ENCODE measurements at places on chromosomes 1 and 21. TPM values are rescaled to one million over a fixed set of nuclear protein-coding genes. Genes with fewer than 3 reads are reported as not detected.

Gene BNIPL
- total RNA-seq, result 1.5 TPM

Gene GJA8
- not detected for total RNA-seq

Gene CACNA1S
- total RNA-seq, result 0.08 TPM

Gene AIRE
- not detected for total RNA-seq

DNA sequence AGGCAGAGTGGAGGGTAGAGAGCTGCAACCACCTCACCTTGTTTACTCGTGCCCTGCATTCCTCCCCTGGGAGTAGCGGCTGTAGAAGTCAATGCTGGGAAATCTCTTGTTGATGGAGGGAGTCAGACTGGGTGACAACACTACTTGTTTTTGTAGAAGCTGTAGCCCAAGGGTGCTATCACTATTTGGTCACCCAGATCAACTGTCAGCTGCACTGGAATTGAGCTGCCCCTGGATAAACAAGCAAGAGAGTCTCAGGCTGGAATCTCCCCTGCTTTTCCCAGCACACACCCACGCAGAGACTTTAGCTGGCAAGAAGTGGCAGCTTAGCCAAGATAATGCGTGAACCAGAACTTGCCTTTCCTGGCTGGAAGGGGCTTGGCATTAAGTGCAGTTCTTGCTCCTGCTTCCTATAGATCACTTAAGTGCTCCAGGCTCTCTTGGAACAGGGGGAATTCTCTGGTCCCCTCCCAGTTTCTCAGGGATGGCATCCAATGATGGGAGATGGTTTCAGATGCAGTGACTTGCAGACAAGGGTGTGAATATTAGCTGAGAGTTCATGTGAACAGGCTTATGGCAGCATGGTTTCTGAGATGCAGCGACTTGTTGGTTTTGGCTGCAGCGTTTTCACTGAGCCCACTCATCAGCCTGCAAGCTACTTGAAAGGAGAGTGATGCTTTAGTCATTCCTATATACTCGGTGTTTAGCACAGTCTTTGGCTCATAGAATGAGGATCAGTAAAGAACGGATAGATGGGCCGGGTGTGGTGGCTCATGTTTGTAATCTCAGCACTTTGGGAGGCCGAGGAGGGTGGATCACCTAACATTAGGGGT lies 16.8 kb downstream of the ATP2B4 start:
- peaks cover 2% of the 10 kb centered on the region for H3K27me3 ChIP-seq
- DNase-seq, result no peak
- H3K36me3 ChIP-seq, result peaks cover 15% of the 10 kb centered on the region
- H3K4me3 ChIP-seq, result no peak overlapping the region
- no peak overlapping the region for H3K27ac ChIP-seq

DNA sequence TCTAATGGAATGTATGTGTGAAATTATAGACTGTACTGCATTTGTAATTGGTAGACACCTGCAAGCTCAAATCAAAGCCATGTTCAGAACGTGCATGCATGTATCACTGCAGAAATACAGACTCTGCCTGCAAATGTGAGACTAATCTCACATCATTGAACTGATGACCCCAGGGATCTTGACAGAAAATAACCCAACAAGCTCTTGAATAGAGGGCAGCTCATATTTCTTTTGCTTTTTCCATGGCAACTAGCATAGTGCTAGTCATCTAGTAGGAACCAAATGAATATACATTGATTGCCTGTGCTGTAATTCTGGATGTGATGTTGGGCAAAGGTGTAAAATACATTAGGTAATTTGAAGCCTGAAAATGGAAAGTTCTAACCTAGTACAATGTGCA lies 62.4 kb downstream of the PTPRC start:
- H3K36me3 ChIP-seq, result no peaks in the 10 kb centered on the region
- H3K27me3 ChIP-seq, result no peaks in the 10 kb centered on the region
- no peaks in the 10 kb centered on the region for H3K4me1 ChIP-seq
- H3K27ac ChIP-seq, result no peak overlapping the region
- no peak for DNase-seq

- H3K4me1 ChIP-seq, result no peaks in the 10 kb centered on the region
- H3K36me3 ChIP-seq, result peaks cover 9% of the 10 kb centered on the region
- H3K4me3 ChIP-seq, result no peak overlapping the region
- H3K27me3 ChIP-seq, result peaks cover 3% of the 10 kb centered on the region
- no peak overlapping the region for H3K27ac ChIP-seq
Observed at GRCh38 chr1:2095981-2096736, 45.9 kb downstream of the PRKCZ start.

GRCh38 chr1:226134170-226135058 lies 52.1 kb downstream of the ACBD3 start:
- no peak for DNase-seq
- H3K4me3 ChIP-seq, result peak overlapping the region; percentile 4
- H3K27ac ChIP-seq, result no peak overlapping the region
- H3K36me3 ChIP-seq, result no peaks in the 10 kb centered on the region

- H3K4me3 ChIP-seq, result no peak overlapping the region
- H3K27me3 ChIP-seq, result no peaks in the 10 kb centered on the region
- peaks cover 16% of the 10 kb centered on the region for H3K36me3 ChIP-seq
- no peak overlapping the region for H3K27ac ChIP-seq
Observed at GRCh38 chr1:147652306-147652705, 18.0 kb downstream of the ACP6 start.

GRCh38 chr1:52552505-52553361 lies at the start of gene TUT4:
TUT4 (minus strand) TSS chr1:52553092; CDS start chr1:52526280, 26,812 bp downstream.
- peak within 1 kb of the TSS; percentile 93 for H3K27ac ChIP-seq
- DNase-seq, result peak; percentile 84
- H3K36me3 ChIP-seq, result no peaks in the 10 kb centered on the region

GRCh38 chr1:207941665-207942064 lies 30.7 kb upstream of the CD34 start:
- H3K4me1 ChIP-seq, result peaks cover 14% of the 10 kb centered on the region
- H3K27ac ChIP-seq, result no peak overlapping the region
- H3K4me3 ChIP-seq, result no peak overlapping the region
- no peak for DNase-seq

DNA sequence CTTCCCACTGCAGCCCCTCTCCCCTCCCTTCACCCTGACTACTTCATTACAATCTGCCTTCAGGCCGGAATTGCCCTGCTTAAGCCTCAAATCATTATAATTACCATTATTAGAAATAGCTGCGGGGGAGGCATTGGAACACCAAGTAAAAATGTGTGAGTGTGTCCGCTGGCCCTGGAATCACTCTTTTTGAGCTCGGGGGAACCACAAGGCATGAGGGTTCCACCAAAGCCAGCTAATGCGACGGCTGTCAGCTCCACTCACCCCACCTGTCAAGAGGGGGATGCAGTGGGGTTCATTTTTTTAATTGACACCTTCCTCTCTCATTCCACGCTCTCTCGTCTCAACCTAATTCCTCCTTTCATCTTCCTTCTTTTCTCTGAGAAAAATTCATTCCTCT lies 177.2 kb downstream of the PBX1 start:
- H3K4me1 ChIP-seq, result no peaks in the 10 kb centered on the region
- no peak overlapping the region for H3K4me3 ChIP-seq
- H3K27ac ChIP-seq, result no peak overlapping the region
- no peaks in the 10 kb centered on the region for H3K27me3 ChIP-seq
- no peaks in the 10 kb centered on the region for H3K36me3 ChIP-seq
- DNase-seq, result no peak

- DNase-seq, result no peak
- peaks cover 5% of the 10 kb centered on the region for H3K4me1 ChIP-seq
Observed at GRCh38 chr1:190847166-190847565, 369.5 kb upstream of the BRINP3 start.

DNA sequence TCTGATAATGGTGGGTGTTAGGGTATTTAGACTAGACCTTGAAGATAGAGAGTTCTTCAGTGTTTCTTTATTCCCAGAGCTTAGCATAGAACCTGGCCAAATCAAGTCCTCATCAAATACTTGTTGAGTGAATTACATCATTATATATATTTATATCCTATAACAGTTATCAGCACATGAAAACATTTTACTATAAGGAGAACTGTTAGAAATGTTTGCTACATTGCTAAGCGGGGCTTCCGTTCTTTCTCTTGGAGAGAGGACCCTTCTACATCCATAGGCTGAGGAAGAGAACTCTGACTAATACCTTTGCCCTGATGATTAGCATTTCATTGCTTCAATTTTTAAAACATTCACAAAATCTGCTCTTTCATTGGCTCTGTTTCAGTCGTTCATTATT lies 66.5 kb upstream of the NBL1 start:
- no peaks in the 10 kb centered on the region for H3K27me3 ChIP-seq
- H3K27ac ChIP-seq, result no peak overlapping the region
- H3K36me3 ChIP-seq, result no peaks in the 10 kb centered on the region
- H3K4me1 ChIP-seq, result no peaks in the 10 kb centered on the region
- no peak for DNase-seq

DNA sequence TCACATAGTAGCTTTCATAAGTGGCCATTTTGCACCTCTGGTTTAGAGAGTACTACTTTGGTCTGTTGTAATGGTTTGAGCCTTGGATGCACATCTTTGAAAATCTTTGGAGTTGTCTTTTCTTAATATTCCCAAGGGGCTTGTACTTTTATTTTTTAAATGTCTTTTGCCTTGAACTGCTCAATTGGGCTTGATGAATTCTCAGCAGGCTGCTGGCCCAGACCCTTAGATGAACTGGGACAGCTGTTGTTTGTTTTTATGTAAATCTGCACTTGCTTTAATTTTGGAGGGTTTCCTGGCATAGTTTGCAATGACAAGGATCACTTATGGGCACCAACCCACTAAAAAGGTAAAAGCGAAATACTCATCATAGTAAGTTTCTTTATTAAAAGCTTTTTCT lies 24.9 kb downstream of the NGF start:
- no peak overlapping the region for H3K27ac ChIP-seq
- no peak for DNase-seq
- no peaks in the 10 kb centered on the region for H3K27me3 ChIP-seq
- no peak overlapping the region for H3K4me3 ChIP-seq
- no peaks in the 10 kb centered on the region for H3K36me3 ChIP-seq
- peaks cover 2% of the 10 kb centered on the region for H3K4me1 ChIP-seq

DNA sequence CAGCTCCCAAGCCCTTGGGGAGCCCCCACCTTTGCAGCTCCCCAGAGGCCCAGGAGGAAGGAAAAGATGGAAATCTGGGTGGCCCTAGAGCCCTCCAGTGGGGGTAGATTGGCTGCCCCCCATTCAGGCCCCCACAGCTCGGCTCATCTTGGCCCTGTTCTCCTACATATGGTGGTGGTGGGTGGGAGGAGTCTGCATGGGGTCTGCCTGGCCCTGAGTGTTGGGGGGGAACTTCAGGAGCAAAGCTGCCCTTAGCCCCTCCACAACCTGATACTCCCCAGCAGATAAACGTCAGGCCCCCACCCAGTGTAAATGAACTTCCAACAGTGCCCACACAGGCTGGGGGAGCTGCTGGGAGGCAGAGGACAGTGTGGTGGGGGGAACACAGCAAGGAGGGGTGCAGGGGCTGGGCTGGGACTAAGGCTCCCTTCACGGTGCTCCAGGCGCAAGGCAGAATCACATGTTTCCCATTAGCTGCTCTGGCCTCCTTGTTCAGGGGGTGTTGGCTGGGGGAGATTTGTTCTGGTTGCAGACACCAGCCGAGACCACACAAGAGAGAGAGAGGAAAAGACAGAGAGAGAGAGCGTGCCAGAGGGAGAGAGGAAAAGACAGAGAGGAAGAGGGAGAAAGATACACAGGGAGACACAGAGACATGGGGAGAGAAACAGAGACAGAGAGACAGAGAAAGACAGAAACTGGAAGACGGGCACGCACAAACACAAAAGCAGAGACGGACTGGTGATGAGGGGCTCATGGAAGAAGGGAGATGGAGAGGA lies 42.6 kb downstream of the AHDC1 start:
- peaks cover 14% of the 10 kb centered on the region for H3K36me3 ChIP-seq
- no peak for DNase-seq
- H3K27me3 ChIP-seq, result peaks cover 21% of the 10 kb centered on the region
- no peak overlapping the region for H3K27ac ChIP-seq
- peaks cover 47% of the 10 kb centered on the region for H3K4me1 ChIP-seq
- H3K4me3 ChIP-seq, result no peak overlapping the region

All from endothelial cell (in vitro differentiated cells).